Adipocyte (in vitro differentiated cells): ENCODE measurements at places on chromosomes 13 and 19.
A peak's percentile ranks its signal among the peaks of the same experiment; 100 is the strongest.

GRCh38 chr19:3100747-3101730 is 6.9 kb downstream of the GNA11 start:
- no peak for DNase-seq

DNA sequence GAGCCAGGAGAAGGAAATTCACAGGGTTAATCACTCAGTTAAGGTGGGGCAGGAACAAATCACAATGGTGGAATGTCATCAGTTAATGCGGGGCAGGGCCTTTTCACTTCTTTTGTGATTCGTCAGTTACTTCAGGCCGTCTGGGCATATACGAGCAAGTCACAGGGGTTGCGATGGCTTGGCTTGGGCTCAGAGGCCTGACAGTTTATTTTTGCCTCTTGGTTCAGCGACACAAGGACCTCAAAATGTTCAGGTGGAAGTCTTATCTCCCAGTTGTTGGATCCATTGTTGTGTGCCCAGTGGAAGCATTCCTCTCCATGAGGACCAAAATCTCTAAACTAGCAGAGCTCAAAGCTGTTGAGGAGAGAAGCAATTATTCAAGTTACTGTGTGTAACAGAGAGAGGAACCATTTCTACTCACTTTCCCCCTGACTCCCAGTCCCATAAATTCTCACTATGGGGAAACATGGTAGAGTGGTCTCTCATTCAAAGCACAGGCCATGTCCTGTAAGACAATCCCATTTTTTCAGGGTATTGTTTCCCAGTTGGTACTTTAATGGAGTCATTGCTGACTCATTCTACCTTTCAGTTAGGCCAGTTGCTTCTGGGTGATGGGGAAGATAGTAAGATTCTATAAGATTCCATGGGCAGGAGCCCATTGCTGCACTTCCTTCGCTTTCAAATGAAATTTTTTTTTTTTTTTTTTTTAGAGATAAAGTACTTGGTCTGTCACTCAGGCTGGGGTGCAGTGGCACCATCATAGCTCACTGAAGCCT is 8.8 kb upstream of the COX7A1 start:
- no peak for DNase-seq

GRCh38 chr13:76656056-76656455 is 230.1 kb downstream of the KCTD12 start:
- DNase-seq, result no peak

DNA sequence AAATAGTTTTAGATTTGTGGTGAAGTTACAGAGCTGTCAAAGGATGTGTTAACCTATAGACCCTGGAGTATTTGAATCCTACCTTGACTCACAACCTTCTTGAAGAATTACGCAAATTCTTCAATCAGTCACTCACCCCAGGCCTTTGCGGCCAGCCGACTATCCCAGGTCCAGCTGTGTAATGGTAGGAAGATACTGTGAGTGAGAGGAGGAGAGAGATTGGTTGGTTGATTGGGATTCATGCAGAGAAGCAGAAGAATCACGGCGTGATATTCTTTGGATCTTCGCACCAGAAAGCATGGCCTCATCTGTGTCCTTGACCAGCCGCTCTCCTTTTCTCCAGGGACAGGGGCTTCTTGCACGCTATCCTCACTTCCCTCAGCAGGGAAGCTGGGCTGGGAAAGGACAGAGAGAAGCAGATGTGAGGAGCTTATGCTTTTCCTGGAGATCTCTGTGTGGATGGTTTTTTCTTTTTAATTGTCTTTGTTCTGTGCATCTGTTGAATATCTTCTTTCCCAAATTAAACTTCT is 249.1 kb downstream of the GGACT start:
- no peak for DNase-seq

GRCh38 chr13:45949161-45949560 is 97.6 kb upstream of the SIAH3 start:
- peak; percentile 28 for DNase-seq

DNA sequence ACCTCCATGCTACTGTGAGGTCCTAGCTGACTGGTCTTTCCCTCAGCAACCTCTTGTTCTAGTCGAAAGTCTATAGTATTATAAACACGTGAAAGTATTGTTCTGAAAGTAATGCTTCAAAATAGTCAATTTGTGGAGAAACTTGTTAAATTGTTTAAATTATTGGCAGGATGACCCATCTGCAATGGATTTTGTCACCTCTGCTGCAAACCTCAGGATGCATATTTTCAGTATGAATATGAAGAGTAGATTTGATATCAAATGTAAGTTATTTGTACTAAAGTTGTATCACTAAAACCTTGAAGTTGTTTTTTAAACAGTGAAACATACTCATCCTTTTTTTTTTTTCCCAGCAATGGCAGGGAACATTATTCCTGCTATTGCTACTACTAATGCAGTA is 25.9 kb downstream of the UBA2 start:
- no peak for DNase-seq

DNA sequence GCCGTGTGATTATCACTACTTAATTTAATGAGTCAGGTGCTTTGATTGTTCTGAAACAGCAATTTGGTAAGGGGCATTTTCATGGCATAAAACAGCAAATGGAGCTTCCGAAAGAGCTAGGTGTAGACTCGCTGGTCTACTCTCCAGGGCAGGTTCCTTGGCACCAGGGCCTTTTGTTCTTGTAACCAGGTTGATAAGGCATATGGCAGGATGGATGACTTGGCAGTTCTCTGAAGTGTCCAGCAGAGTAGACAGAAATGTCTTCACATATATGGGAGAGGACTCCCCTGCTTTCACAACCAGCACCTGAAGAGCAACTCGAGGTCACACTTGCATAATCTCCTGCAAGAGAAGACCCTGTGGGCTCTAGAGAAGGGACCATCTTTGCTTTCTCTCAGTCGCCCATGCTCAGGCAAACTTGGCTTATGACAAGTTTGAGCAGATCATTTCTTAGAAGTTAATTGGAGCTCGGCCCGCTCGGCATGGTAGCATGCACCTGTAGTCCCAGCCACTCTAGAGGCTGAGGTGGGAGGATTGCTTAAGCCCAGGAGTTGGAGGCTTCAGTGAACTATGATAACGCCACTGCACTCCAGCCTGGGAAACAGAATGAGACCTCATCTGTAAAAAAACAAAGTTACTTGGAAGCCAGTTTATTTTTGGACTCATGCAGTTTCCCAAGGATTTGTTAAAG is 23.3 kb upstream of the WASF3 start:
- DNase-seq, result no peak

- DNase-seq, result no peak
Observed at GRCh38 chr13:58949646-58950045, 1214.1 kb downstream of the DIAPH3 start.

- DNase-seq, result no peak
Observed at GRCh38 chr13:53012707-53013106, 15.9 kb upstream of the OLFM4 start.

GRCh38 chr19:6204866-6205723 is 69.6 kb downstream of the ACSBG2 start:
- DNase-seq, result no peak

DNA sequence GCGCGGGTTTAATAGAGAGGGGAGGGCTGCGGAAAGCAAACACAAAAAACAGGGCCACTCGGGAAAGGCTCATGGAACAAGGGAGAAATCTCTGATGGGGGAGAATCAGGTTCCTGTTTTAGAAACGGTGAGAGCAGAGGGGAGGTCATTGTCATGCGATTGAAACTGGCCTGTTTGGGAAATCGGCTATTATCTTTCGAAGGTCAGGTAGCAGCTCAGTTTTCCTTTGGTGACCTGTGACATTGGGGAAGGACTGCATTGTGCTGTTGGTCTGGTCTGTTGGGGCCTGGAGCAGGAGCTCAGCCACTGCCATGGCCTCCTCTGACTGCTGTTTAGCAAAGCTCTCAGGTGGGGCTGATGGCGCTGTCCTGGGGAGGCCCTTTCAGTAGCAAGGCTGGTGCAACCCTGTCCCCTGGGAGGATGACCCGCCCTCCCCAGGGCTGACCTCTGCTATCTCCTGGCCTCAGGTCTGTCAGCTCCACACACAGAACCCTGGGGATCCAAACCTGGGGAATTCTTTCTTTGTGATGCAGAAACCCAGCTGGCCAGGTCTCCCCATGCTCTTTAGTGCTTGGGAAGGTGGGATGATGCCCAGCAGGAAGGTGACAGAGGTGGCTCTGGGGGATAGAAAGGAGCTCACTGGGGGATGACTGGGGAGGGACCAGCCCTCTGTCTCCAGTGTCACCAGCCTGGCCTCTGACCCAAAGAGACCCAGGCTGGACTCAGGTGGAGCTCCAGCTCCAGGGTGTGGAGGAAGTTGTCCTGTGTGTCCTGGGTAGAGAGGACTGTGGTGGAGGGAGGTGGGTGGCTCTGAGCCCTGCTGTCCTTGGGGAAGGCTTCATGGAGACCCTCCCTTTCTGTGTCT is 21.2 kb upstream of the CD177 start:
- no peak for DNase-seq

DNA sequence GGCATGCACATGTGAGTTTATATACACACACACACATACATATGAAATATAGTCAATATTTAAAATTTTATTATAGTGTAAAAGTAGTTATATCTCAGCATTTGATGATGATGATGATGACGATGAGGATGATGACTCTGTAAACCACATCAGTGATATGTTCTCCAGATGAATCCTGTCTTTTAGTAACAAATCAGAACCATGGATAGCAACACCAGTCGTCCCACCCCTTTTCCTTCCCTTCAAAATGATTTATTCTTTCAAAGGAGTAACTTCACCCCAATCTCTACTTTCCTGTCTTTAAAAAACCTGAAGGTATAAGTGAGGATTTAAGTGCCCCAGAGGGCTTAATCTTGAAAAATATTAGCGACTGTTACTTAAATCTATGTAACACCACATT is 74.1 kb downstream of the DCLK1 start:
- peak; percentile 20 for DNase-seq

GRCh38 chr13:65844266-65844841 is 1385.8 kb downstream of the PCDH9 start:
- DNase-seq, result no peak

GRCh38 chr19:29211562-29212355 is 1.2 kb downstream of the UQCRFS1 start:
- DNase-seq, result no peak

DNA sequence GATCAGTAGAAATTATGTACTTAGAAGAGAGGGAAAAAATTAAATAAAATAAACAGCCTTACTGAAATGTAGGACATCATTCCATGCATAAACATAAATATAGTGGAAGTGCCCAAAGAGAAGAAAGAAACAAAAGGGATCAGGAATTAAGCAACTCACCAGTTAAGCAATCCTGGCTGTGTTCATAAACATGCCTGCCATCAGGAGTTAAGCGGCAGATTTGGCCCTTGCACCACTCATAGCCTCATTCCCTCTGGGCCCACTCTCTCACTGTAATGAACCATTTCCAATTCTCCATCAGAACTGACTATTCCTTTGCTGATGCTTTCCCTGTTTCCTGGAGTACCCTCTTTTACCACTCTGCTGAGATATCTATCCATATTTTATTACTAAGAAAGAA is 281.4 kb downstream of the LHFPL6 start:
- peak; percentile 78 for DNase-seq

GRCh38 chr13:97364827-97365226 is 69.1 kb upstream of the RAP2A start:
- DNase-seq, result no peak

DNA sequence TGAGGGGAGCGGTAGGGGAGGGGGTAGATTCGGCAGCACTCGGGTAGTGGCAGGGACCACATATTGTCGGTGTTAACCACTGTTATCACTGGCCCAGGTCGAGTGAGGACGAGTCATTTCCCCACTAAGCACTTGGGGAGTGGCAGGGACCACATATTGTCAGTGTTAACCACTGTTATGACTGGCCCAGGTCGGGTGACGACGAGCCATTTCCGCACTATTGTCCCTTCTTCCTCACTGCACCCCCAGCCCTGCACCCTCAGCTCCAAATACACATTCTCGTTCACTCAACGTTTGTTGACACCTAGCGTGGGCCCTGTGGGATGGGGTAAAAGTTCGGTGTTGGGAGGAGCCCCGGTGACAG is 467 bp upstream of the CLN5 start:
- no peak for DNase-seq

GRCh38 chr19:33267706-33268105 is 34.6 kb downstream of the CEBPA start:
- no peak for DNase-seq

GRCh38 chr13:44165221-44165888 is 208.3 kb upstream of the SERP2 start:
- DNase-seq, result no peak

GRCh38 chr13:34124666-34125306 is 306.8 kb downstream of the RFC3 start:
- no peak for DNase-seq

DNA sequence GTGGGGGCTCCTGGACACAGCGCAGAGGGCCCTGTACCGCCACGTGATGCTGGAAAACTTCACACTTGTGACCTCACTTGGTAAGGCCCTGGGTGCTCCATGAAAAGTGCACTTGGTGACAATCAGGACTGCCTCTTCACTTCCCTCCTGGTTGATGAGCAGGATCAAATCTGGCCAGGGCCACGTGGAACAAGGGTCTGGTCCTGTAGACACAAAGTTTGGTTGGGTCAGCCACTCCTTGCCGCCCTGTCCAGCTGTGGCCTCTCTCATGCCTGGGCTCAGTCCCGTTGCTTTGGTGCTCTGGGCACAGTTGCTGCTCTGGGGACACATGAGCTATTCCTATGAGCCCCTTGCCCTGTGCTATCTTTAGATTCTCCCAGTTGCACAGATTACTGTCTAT is 2.3 kb downstream of the ZNF324B start:
- no peak for DNase-seq

DNA sequence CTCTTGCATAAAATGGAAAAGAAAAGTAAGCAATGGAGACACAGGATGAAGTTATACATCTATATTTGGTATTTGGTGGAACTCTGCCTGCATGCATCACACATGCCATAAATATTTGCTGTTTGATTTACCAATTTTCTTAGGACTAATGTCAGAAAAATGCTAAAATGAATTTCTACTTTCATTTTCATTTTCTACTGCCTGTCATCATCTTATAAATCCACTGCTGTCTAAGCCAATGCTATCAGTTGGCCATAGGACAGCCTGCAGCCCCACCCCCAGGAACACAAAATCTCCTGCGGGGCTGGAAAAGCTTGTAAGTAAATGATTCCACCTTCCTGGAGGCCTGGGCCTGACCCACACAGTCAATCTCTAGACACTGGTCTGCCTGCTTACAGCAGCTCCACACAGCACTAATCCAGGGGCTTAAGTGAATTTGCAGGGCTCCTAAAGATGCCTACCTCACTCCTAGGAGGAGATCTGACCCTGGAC is 122.0 kb downstream of the ENOX1 start:
- DNase-seq, result peak; percentile 71

- no peak for DNase-seq
Observed at GRCh38 chr19:53461866-53462265, 5.7 kb upstream of the ZNF813 start.

GRCh38 chr13:50224534-50224933 is 209.3 kb downstream of the KCNRG start:
- DNase-seq, result peak; percentile 44

GRCh38 chr19:41995959-41996797 is 2.1 kb upstream of the ATP1A3 start:
- DNase-seq, result no peak

- DNase-seq, result no peak
Observed at GRCh38 chr19:41701401-41702075, 6.9 kb upstream of the CEACAM5 start.

GRCh38 chr13:79336966-79337365 is 69.1 kb downstream of the RBM26 start:
- DNase-seq, result no peak
